Cerebellar nuclear complex (tissue), 1 donor: ENCODE measurements at places on chromosomes 7 and 10.

DNA sequence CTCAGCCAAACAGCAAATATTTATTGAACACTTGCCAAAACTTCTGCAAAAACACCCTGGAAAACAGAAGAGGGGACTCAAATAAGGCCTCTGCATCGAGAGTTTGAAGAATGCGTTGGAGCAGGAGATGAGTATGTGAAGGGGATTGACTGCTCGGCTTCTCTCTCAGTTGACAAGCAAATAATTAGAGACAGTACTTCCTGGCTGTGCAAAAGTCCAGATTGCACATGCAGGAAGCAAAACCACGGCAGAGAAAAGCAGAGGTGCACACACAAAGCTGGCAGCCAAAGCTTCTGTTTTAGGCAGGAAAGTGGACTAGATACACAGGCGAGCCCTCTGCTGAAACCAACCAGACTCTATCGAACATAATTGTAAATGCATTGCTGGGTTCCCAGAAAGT, 343.6 kb upstream of the MGMT start:
- DNase-seq: no peak

GRCh38 chr10:119620241-119621077, 23.7 kb upstream of the TIAL1 start:
- DNase-seq: no peak

- DNase-seq: no peak
Observed at GRCh38 chr7:158120716-158121115, 466.9 kb downstream of the PTPRN2 start.

- no peak for DNase-seq
Observed at GRCh38 chr7:48664241-48664640, 260.1 kb upstream of the CDC14C start.

GRCh38 chr7:139189357-139189756, 41.7 kb upstream of the UBN2 start:
- DNase-seq: no peak

DNA sequence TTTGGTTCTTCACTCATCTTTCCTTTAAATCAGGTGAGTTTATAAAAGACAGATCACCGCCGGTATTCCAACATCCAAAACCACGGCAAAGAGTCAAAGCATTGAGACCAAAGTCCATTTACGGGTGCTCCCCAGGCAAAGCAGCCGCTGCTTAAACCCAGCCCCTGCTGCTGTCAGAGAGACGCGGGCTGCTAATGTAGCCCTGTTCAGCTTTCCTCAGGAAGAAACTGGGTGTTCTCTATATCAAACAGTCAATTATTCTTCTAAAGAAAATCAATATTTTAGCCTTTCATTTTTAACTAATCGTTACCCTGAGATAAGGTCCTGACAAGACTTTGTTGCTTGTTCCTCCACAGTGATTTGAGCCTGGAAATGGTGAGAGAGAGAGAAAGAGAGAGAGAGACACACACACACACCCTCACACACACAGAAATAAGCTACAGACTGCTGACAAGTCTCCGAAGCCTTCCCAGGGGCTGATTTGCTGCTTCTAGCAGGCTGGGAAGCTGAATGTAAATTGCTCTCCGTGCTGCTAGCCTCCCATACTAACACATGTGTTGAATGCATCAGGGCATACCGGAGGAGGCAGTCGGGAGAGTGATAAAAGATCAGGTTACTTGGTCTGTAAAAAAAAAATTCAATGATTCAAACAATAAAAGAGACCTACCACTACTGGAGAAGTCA, 183.0 kb upstream of the ANK3 start:
- no peak for DNase-seq

- DNase-seq: no peak
Observed at GRCh38 chr10:88227342-88228018, 355.6 kb downstream of the RNLS start.

DNA sequence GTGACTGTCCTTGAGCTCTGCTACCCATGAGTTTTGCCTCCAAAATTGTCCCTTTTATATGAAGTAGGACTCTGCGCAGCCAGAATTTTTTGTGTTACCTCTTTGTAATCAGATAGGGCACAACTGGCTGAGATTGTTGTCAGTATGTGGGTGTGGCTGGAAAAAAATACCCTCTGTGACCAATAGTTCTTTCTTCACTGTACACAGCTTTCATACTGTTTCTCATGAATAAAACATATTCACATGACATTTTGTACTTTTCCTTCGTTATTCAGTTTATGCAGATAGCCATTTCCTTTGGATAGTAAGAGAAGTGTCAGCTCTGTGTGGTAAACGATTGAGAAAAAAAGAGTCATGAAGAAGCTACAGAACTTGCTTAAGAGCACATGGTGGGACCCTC, 49.6 kb upstream of the WNT8B start:
- DNase-seq: no peak

DNA sequence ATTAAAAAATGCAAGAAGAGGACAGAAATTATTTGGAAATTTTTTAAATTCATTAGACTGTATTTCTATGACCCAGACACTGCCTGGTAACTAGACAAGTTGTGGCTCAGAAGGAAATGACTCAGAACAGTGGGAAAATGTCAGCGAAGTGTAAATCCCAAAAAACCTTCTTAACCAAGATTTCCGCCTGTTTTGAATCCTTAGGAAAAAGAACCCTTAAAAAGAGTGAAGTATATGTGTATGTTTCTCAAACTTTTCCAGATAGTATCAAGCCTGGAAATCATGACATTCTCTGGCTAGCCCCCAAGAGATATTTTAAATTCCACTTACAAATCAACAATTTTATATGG, 42.7 kb upstream of the PLXNA4 start:
- no peak for DNase-seq

DNA sequence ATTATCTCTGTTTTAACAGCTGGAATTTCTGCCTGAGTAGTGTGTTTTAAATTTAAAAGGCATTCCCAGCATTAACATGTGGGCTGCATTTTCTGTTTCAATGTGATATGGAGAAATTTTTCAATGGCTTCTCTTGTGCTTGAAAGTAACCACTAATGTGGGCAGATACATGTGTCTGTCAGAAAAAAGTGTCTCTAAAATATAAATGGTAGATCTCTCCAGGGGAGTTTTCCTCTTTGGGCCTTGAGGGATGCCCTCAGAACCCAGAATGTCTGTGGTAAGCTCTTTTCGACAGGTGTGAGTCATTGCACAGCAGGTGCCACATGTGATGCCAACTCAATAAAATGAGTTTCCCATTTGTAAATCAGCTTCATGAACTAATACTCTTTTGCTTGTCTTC, 221.1 kb downstream of the SEMA3E start:
- no peak for DNase-seq

DNA sequence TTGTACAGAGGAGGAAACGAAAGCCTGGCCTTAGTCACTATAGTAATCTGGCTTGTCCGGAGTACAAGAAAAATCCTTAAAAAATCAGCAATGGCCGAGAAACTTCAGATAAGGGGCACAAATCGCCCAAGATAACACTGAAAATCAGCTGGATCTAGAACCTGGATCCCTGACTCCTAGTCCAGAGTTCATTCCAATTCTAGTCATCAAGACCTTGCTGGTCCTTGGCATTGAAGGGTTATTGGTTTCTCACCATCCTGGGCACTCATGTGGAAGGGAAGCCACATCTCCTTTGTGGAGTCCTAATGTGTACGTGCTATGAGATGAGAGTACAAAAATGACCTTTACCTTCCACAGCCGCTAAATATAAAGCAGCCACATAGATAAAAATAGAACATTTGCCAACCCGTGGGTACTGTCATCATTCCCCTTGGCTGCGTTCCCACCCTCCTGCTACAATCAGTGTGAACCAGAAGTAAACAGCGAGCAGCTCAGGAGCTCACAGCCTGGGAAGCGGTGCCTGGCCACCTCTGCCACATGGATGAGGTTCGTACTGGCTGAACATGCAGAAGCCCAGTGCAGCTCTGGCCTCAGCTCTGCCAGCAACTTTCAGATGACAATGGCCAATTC, 116.0 kb upstream of the PDLIM1 start:
- DNase-seq: peak; percentile 71

DNA sequence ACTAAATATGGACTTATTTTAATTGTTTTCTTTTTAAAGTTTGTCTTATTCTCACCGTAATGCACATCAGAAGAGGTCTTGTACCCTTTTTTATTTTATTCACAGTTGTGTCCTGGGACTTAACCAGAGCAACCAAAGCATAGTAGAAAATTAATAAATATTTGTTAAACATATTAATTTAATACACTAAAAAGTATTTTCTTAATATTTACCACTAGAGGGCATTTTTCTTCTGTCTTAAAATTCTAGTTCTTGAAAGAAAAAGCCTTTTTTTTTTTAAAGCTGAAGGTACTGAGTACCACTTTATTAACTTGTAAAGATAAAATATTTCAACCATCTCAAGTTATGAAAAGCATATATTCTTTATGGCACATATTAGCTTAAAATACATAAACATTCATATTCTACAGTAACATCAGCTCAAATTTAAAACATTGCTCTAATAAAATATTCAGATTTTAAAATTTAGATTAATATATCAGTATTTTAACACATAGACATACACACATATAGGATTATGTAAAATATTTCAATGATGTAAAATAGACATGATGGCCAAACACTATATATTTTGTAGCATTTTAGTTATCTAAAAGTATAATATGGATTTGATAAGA, 260.4 kb downstream of the SEMA3A start:
- DNase-seq: no peak

GRCh38 chr10:126240483-126240882, 147.8 kb downstream of the ADAM12 start:
- no peak for DNase-seq

DNA sequence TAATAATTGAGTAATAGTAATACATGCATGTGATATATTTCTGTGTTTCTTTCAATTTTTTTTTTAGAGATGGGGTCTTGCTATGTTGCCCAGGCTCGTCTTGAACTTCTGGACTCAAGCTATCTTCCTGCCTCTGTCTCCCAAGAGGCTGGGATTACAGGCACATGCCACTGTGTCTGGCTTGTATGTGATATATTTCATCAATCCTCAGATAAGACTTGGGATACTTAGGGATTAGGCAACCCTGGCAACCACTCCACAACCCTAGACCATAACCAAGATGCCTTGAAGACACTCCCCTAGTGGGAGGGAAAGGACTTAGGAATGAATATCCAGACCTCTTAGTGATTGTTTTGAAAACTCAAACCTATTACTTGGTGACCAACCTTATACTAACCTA, 154.8 kb downstream of the CCDC3 start:
- DNase-seq: no peak

GRCh38 chr7:22561895-22562593, 62.1 kb upstream of the STEAP1B start:
- no peak for DNase-seq

DNA sequence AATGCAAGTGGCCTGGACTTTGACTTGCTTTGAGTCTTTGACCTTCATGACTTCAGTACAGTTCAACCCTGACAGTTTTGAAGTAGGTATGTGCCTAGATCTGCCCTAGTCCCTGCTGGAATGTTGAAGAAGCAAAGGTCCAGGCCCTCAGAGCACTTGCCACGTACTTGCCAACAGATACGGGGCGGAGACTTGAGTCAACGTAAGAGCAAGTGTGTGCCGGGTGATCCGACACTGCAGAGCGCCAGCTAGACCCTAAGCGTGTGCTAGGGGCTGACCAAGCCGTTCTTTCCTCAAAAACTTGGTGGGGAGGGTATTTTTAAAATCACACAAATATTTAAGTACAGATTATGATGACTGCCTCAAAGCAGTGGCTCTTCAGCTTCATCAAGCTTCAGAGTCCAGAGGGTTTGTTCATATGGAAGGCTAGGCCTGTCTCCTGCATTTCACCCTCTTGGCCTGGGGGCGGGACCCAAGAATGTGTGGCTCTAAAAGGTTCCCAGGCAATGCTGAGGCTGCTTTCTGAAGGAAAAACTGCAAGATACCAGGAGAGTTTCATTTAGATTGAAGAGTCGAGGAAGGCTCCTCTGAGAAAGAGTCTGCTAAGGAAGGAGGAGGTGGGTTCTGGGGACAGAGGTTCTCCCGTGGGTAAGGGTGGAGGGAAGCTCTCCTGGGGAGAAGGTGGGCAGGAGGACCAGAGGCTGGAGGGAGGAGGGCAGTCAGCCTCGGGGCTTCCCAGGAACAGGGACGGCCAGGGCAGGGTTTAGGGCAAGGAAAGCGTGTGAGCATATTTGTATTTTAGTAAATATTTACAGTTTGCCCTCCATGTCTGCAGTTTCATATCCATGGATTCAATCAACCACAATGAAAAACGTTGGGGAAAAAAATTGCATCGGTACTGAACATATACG, 160.3 kb downstream of the EGFR start:
- no peak for DNase-seq

- DNase-seq: no peak
Observed at GRCh38 chr10:97124211-97124610, 61.5 kb downstream of the SLIT1 start.

- no peak for DNase-seq
Observed at GRCh38 chr10:101219946-101220451, 9.3 kb downstream of the LBX1 start.

- no peak for DNase-seq
Observed at GRCh38 chr10:61438141-61438988, 14.8 kb downstream of the TMEM26 start.

GRCh38 chr7:2049111-2049781, 183.5 kb downstream of the MAD1L1 start:
- DNase-seq: no peak

DNA sequence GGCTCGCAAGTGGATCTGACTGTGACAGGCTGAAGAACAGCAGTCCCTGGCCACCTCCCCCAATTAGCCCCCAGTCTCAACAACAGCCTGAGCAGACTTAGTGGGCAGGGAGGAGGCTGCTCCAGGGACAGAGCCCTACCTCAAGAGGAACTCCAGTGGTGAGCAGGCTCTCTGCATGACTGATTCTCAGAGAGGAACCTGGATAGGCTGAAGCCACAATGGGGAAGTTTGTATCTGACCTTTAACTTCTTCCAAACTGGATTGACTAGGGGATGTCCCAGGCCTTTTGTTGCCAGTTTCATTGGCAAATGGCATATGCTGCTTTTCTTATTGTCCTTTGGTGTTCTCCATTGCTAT, 93.0 kb downstream of the ARHGAP22 start:
- no peak for DNase-seq

- DNase-seq: no peak
Observed at GRCh38 chr10:101070098-101070497, 8.3 kb downstream of the KAZALD1 start.

- DNase-seq: no peak
Observed at GRCh38 chr7:29956487-29956836, 33.1 kb downstream of the SCRN1 start.
